ENCODE measurements at places on chromosomes 13 and 19.

GRCh38 chr19:6587093-6587820 is 3.7 kb downstream of the CD70 start:
- no peak for DNase-seq

DNA sequence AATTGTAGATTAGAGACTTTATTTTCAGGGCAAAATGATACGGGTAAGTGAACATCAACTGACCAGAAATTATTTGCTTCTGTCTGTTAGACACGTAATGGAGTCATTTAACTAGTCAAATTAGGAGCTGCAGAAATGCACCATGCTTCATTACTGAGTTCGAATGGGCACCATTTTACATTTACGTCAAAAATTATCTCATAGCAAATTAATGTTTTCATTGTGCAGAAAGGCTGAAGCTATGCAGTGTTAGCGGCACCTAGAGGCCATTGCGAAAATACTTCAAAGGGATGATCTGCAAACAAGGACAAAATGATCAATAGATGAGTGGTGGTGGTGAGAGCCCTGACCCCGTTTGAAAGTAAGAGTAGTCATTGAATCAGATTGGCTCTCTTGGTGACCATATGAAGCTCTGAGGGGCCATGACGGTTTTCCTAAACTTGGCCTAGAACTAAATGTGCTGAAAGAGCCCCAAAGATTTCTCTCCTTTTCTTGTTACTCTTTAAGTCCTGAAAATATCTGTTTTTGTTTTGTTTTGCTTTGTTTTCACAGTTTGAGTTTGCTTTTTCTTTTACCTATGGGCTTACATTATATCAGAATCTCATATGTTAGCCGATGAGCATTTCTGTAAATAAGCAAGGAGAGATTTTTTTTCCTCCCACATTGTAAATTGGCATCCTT is 277.9 kb downstream of the ZNF536 start:
- DNase-seq, result no peak

GRCh38 chr13:28476919-28477708 is 17.8 kb downstream of the FLT1 start:
- DNase-seq, result no peak

DNA sequence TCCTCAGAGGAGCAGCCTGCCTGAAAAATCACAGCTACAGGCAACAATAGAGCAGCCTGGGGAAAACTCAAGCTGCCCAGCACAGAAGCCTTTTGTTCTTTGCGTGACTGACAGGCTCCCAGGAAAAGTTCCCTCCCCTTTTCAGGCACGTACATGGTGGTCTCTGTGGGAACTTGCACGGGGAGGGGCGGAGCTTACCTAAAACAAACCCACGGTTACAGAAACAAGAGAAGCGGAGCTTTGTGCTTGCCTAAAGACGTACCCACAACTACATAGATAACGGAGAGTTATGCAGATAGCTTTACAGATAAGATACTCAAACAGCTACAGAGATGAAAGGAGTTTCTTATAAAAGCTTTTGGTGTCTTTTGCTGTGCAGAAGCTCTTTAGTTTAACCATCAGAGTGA is 11.4 kb downstream of the ETFB start:
- DNase-seq, result no peak

GRCh38 chr19:18848878-18849661 is 17.3 kb downstream of the UPF1 start:
- DNase-seq, result no peak

DNA sequence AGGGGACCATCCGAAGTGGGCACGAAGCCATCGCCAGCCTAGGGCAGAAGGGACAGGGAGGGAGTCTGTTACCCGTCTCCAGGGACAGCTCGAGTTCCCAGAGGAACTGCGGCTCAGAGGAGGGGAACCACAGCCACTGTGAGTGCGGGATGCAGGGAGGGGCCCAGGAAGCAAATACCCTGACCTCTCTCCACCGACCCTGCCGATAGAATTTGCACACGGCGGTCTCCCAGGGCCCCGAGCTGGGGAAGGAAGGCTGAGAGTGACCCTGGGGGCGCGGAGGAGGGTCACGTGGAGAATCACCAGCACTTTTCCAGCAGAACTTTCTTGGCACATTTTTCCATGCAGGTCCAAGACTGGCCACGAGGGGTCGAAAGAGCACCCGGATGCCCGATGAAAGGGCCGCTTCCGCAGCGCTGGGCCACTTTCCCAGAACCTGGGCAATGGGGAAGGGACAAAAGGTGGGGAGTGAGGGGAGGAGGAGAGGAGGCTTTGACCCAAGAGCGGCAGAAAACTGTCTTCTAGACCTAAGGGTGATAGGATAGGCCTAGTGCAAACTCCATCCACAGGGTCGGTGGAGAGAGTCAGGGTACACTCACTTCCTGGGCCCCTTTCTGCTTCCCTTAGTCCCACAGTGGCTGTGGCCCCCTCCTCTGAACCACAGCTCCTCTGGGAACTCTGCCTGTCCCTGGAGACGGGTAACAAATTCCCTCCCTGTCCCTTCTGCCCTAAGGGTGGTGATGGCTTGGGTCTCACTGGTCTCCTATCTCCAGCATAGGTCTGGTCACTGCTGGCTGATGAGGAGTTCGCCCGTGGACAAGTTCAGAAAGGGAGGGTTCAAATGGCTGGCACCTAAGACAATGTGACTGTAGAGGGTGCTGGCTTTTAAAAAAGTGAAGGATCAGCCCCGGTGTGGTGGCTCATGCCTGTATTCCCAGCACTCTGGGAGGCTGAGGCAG is 5.3 kb upstream of the GPR4 start:
- peak; percentile 28 for DNase-seq

GRCh38 chr19:48683349-48683748 is 10.5 kb upstream of the NTN5 start:
- DNase-seq, result no peak

DNA sequence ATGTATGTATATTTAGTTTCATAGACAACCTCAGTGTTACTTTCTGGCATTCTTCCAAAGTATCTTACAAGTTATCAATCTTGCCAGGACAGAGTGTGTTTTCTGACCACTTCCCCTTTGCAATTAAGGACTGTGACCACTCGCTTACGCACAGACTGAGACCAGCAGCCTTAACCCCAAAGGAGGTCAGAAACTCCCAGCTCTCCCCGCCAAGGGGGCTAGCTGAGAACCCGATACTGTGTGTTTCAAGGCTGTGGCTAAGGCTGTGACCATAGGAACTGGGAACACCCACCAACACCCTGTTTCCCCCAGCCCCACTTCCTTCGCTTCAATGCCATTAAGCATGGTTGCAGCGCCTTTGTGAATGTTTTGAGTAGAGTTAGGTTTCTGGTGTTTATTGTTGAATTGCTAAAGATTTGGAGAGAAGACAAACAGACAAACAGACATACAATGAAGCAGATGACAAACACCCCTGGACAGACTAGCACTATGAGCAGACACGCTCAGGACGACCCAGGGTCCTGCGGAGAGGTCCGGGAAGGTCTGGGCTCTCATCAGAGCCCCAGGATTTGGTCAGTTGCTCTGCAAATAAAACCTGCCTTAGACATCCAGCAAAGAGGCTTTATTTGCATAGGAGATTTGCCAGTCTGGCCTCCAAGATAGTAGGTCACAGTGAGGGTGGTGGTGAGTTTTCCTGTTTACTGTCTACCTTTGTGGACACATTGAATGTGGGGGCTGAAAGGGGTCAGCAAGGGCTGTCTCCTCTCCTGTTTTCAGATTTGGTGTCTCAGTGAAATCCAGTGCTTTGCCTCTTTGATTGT is 25.0 kb upstream of the TNFSF11 start:
- DNase-seq, result no peak

DNA sequence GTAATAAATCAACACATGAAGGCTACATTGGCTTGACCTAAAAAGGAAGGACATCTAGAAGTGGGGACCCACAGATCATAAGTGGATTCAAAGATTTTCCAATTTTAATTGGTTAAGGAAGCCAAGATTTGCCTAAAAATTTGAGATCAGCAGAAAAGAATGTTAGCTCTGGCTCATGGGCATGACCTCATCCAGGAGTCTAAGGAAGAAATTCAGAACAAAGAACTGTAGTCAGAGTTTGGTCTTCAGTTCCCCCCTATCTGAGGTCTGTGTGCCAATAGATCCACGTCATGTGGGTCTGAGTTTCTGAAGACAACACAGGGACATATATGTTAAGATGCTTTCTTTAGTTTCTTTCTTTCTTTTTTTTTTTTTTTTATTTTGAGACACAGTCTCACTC is 648.8 kb upstream of the SPRY2 start:
- DNase-seq, result no peak

GRCh38 chr13:110063490-110064421 is 243.2 kb downstream of the COL4A1 start:
- DNase-seq, result no peak

DNA sequence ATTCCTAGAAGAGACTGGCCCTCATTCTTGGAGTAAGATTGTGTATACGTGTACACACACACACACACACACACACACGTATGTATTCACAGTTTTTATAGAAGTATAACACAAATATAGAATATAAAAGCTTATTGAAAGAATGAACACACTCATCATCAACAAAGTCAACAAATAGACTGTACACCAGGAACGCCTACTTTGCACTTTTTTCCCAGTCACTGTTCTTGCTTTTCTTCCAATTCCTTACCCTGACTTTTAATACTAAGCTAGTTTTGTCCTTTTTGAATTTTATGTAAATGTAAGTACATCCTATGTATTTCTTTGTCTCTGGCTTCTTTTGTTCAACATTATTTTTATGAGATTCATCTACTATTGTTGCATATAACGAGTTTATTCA is 264.5 kb downstream of the MAB21L1 start:
- DNase-seq, result no peak

GRCh38 chr19:54162241-54162805 is 2.8 kb upstream of the LENG1 start:
- DNase-seq, result peak; percentile 75

DNA sequence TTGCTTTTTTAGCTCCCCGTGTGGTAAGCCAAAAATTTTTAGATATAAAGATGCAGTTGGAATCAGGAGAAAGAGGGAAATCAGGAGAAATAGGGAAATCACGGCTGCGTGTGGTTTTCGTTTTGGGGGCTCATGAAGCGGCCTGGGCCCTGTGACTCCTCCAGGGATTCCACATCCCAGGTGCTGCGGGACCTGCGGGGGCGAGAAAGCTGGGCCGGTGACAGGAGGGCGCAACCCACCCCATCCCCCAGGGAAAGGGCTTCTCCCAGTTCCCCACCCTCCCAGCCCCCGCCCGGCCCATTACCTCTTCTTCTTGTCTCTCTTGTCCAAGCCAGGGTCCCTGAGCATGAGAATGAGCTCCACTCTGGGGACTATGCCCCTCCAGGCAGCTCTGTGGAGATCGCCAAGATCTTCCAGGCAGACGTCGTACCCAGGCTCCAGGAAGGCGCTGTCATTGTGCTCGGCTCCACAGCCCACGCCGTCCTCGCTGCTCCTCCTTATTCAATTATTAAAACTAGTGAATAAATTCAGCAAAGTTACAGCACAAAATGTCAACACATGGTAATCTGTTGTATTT is 111.0 kb downstream of the MRPL57 start:
- no peak for DNase-seq

GRCh38 chr19:35905178-35905727 is 2.8 kb downstream of the TYROBP start:
- no peak for DNase-seq

- no peak for DNase-seq
Measured at GRCh38 chr19:53892981-53893325, 11.0 kb downstream of the PRKCG start.

DNA sequence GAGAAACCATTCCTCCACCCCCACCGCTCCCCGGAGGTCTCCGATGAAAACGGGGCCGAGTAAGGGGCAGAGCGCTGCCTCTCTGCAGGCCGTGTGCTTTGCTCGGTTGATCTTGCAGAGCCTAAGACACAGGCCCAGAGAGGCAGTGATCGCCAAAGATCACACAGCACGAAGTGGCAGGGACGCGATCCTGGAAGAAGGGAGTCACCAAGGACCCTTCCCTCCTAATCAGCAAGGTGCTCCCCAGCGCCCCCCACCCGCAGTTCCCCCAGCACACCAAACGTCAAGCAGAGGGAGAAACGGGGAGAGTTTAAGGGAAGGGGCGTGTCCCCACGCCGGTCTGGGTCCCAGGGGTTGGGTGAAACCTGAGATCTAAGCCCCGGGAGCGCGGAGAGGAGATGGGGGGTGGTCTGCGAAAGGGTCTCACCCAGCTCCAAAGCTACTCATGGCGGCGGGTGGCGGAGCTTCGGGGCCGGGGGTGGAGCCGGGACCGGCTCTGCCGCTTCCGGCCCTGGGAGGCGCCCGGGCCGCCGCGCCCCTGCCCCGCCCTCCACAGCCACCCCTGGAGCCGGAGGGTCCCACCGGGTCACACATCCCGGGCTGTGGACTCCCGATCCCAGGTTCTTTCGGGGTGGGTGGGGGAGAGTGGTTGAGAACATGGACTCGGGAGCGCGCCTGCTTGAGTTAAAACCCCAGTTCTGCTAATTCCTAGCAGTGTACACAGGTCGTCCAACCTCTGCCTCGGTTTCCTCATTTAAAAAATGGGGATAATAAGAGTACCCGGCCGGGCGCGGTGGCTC is at the start of gene EML2:
EML2 (minus strand) TSS at position 468 of the 800 bp plus-strand sequence; CDS start at position 447, 21 bp downstream.
- DNase-seq, result peak; percentile 46

- no peak for DNase-seq
Measured at GRCh38 chr19:19021115-19021514, 12.2 kb downstream of the SUGP2 start.

DNA sequence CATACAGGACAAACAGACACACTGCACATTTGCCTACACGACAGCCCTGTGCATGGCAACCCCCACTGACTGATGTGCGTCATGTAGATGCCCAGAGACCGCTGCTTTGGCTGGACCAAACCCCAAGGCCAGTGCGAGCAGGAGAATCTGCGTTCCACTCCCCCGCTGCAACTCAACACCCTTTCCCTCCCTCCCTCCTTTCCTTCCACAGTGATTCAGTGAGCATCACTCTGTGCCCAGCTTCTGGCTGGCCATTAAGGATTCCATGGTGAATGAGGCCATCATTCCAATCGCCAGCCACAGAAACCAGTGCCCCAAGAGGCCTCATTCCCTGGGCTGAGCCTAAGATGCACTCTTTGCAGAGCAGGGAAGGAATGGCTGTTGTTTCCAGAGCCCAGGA is 61.6 kb downstream of the GSX1 start:
- DNase-seq, result no peak

DNA sequence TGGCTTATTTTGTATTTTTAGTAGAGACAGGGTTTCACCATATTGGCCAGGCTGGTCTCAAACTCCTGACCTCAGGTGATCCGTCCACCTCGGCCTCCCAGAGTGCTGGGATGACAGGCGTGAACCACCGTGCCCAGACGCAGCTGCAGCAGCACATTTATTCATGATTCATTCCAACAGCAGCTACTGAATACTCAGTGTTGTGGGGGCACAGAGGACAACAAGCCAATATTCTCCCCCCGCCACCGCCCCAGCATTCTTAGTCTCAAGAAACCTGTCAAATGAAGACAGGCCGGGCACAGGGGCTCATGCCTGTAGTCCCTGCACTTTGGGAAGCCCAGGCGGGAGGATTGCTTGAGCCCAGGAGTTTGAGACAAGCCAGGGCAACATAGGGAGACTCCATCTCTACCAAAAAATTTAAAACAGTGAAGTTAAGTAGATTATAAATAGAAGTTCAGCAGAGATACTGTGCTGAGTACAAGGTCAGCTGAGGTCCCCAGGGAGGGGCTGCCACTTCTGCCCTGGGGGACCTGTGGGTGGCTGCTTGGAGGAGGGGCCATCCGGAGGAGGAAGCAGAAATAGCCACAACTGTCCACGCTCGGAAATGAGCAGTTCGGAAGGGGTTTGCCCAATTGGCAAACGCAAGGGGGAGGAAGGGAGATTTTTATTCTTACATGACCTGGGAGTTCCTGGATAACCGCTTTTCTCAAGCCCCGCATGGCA is 4.3 kb downstream of the DOT1L start:
- DNase-seq, result no peak
